ENCODE measurements at places on chromosomes 12 and 14.

DNA sequence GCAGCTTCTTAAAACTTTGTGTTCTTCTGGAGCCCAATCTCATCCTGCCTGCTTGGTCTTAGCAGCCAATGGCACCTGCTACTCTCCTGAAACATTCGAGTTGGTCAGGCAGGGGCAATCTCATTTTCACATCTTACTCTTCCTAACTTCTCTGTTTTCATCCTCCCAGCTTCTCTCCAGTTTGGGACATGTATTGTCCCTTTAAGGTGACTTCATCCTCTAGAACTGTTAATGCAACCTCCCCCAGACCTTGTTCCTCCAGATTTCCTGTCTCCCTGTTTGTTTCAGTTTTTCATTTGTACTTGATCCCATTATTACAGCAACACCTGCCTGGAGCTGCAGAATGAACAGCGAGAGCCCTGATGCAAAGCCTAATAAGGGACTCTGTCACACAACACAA, 31.3 kb downstream of the SERPINA11 start:
- no peak for DNase-seq

DNA sequence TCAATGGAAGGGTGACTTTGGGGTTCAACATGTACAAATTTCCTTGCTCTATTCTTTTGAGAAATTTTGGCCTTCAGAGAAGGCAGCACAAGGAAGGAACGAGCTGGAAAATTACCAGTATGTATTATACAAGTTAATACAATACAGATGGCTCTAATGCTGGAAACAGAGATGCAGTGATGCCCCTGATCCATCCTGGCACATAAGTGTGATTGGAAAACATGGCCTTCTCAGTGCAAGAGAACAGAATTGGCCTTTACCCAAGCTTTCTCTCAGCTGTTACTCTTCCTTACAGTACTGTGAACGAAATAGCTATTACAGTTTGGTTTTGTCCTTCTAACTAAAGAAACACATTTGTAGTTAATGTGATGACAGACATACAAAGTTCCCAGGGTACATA, 102.5 kb upstream of the GPHB5 start:
- no peak for DNase-seq

DNA sequence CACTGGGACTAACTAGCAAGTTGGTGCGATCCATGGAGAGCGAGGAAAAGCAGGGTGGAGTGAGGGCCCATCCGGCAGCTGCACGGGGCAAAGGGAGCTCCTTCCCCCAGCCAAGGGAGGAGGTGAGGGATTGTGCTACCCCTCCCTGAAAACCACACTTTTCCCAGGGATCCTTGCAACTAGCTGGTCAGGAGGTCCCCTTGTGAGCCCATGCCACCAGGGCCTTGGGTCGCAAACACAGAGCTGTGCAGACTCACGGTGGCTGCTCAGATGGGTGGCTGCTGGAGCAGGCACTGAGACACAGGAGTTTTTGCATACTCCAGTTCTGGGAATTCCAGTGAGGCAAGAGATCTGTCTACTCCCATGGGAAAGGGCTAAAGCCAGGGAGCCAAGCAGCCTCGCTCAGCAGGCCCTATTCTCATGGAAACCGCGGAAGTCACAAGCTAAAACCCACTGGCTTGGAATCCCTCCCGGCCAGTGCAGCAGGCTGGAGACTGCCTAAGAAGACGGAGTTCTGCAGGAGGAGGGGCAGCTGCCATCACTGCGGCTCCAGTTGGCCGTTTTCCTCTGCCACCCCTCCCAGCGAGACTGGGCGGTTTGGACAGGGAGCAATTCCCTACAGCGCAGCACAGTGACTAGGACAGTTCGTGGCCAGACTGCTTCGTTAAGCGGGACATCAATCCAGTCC, 10.9 kb upstream of the ZNF705A start:
- no peak for DNase-seq

DNA sequence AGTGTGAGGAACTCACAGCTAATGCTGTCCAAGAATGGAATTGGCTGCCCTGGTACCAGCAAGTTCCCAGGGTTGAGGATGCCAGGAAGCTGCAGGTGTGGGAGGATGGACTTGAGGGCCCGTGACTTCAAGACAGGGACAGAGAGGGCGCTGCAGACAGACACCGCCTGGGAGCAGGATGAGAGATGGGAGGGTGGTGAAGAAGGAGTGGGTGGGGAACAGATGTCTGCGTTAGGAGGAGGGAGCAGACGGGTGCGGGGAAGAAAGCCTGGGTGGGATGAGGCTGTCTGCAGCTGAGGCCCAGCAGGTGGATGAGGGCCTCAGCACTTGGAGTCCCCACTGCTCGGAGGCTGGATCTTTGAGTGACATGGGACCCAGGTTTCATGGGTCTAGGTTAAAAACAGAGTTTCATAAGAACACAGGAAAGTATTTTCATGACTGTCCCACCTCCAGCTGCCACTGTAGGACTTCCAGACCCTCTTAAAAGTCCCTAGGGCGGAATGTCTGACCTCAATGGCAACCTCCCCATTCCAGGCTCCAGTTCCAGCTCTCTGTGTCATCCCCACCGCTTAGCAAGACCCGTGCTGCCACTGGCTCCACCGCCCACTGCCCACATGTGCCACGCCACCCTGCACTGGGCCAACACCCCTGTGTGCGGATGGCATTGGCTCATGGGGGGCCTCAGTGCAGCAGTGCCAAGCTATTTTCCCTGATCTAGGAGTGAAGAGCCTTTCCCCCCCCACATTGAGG, 70.3 kb upstream of the SCN8A start:
- no peak for DNase-seq

- DNase-seq: peak; percentile 18
These were observed 15.7 kb downstream of the CAPZA3 start for GRCh38 chr12:18753481-18754123.

DNA sequence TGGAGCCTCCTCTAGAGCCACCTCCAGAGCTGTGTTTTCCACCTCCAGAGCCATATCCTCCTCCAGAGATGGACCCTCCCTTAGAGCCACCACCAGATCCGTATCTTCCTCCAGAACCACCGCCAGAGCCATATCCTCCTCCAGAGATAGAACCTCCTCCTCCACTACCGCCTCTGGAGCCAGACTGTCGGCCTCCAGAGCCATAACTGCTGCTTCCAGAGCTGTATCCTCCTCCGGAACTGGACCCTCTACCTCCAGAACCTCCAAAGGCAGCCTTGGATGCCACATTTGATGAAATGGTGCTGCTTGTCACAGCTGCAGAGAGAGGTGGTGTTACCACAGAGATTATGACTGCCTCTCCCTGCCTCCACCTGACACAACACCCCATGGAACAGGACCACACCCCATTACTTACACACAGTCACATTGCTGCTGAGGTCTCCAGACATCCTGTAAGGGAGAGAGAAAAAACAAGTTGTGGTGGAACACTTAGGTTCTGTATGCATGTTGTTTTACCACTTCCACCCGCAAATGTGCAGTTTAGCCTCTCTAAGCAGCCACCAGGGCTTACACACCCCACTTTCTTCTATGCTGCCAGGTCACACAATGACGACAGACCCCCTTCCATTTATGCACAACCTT, 6.8 kb downstream of the KRT2 start:
- peak; percentile 4 for DNase-seq
